Sciatic nerve (tissue), 2 donors: ENCODE measurements at places on chromosomes 16 and 17. TPM values are rescaled to one million over a fixed set of nuclear protein-coding genes. Genes with fewer than 3 reads are reported as not detected.

Gene ENPP7
- not detected for total RNA-seq

DNA sequence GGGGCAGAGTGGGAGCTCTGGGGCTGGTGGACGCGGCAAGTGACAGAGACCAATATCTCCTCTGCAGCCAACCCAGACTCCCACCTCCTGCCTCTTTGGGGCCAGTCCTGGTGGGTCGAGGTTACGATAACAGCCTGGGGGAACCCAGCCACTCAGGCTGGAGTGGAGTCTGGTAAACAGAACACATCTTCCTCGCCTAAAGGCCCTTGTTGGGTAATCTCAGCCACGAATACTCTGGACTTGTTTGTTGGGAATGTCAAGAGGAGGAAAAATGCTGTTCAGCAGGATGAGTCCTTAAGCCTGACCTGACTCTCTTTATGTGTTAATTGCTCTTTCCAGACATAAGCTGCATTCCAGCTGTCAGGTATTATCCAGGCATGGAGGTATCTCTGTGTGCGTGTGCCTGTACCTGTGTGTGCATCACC lies 8.0 kb upstream of the SPNS2 start:
- no peak for DNase-seq

- no peak for DNase-seq
These were observed 9.6 kb upstream of the LPCAT2 start for GRCh38 chr16:55499281-55499680.

GRCh38 chr17:28597606-28598383 lies 1.0 kb downstream of the SPAG5 start:
- no peak for DNase-seq

- no peak for DNase-seq
These were observed 61.9 kb downstream of the MGAT5B start for GRCh38 chr17:76930107-76930506.

DNA sequence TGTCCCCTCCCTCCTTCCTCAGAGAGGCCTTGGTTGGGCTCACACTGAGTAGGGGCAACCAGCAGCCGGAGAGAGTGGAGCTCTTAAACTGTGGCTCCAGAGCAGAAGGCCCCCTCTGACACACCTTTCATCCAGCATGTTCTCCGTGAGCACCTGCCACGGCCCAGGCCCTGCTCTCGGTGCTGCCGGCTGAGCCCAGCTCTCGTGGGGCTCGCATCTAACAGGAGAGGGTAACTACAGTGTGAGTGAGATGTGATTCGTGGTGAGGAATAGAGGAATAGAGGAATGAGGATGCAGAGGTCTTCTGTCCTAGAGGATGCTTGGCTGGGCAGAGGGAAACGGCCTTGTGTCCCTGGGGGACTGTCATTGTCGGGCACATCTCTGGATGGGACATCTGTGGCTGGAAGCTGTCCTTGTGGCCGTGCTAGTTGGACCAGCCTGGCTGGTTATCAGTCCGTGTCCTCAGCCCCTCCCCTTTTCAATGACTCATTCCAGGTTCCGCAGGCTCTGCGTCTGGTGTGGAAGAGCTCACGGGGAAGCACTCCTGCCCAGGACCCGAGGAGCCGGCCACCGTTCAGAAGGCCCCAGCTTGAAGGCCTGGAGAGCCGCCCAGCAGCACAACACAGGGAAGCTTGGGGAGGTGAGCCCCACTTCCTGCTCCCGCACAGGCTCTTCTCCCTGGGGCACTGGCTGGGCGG lies 11.9 kb upstream of the DNASE1 start:
- DNase-seq = no peak

GRCh38 chr17:18033442-18034099 lies 5.4 kb downstream of the ATPAF2 start:
- DNase-seq = no peak

Gene LAT
- total RNA-seq = 5.8 TPM

GRCh38 chr16:65038100-65038499 lies 83.8 kb downstream of the CDH11 start:
- no peak for DNase-seq

GRCh38 chr17:33593991-33594390 lies 300.9 kb upstream of the ASIC2 start:
- DNase-seq = no peak

DNA sequence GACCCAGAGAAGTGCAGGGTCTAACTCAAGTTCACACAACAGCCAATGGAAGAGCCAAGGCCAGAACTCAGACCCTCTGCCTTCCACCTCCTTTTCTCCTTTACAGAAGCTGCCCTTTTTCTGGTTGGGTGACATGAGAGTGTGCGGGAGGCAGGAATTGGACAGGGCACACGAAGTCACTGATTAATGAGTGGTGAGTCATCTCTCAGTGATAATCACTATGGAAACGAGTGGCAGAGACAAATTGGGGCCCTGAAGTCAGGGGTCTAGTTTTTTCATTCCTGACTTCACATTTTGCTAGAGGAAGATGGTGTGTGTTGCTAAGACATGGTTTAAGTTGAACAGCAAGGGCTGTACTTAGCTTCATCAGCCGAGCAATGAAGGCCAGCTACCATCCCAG lies 312.7 kb upstream of the CCL2 start:
- no peak for DNase-seq

Gene TP53TG3F
- total RNA-seq = not detected

DNA sequence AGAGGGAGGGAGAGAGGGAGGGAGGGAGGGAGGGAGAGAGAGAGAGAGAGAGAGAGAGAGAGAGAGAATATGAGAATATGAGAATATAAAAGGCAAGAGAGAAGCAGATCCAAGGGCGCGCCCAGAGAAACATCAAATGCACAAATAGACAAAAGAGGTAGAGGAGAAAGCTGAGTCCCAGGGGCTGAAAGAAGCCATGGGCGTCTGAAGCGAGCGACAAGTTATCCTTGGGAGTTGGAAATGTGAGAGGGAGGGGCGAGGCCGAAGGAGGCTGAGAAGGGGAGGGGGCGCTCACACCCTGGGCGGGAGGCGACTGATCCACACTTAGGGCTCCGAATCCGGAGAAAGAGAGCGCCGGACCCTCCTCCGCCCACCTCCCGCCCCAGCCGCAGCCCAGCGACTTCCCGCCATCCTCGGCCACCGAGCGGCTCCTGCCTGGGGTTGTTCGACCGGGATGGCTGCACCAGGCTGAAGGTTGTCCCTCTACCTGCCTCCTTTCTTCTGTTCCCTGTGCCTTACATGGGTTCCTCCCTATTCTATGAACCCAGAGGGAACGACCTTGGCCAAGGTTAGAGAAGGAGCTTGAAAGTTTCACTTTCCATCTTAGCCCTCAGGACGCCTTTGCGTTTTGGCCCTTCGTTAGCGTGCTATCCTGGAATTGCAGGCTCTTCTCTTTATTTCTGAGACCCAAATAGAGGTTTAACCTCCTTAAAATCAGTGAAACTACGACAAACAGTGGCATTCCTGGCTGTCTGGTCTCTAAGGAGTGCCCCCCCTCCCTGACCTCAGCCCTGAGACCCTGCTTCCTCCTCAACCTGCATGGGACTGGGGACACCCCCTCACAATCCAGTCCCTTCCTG lies 21.2 kb upstream of the HOXB9 start:
- DNase-seq = no peak

- no peak for DNase-seq
These were observed 11.1 kb downstream of the CMTM2 start for GRCh38 chr16:66590322-66590721.

Gene GAST
- total RNA-seq = not detected
